Fibroblast of skin of left quadriceps (primary cell): ENCODE measurements at places on chromosomes 2 and 18.

- no peak for DNase-seq
Measured at GRCh38 chr2:120465012-120465700, 119.2 kb downstream of the INHBB start.

DNA sequence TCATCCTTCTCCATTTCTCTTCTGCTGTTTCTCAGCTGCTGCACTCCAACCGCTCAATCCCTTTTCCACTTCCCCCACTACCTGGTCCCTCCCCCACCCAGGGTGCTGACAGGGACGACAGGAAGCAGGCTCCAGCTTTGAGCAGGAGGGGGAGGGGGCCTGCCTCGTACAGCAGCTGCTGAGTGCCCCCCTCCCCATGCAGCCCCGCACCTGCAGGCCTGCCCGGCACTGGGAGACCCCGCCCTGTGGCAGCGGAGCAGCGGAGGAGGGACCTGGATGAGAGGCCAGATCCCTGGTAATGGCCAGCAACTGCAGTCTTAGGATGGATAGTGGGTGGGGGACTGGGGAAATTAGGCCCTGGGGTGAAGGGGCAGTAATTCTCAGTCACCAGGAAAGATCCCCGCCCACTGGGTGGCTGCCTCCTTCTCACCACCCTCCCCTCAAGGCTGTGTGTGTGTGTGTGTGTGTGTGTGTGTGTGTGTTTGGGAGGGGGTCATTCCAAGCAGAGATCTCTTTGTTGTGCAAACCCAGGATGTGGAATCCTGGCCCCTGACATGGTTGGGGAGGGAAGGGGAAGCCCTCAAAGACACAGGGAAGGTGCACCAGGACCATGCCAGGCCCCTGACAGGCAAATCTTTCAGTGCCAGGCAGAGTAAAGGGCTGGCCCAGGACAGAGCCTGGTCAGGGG lies 6.8 kb upstream of the CRYBA2 start:
- DNase-seq: no peak

DNA sequence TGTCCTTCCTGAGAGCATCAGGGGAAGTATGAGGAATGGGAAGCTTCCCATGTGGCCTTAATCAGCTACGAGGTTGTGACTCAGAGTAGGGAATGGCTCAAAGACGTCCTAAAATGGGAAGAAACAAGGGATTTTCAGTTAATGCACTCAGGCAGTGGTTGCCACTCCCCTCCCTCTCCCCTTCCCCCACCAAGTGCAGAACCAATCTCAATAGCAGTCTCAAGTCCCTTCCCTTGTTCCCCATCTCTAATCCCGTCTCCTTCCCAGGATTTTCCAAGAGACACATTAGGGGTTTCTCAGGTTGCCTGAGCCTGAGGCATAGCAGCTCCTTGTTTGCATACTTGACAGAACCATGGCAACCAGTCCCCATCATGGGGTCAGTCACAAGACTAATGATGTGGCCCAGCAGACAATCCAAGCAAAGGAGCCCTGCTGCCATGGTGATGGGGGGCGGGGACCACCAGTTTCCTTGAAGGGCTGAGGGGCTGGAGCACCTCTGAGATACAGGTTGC lies 18.2 kb upstream of the RESP18 start:
- DNase-seq: peak; percentile 90

DNA sequence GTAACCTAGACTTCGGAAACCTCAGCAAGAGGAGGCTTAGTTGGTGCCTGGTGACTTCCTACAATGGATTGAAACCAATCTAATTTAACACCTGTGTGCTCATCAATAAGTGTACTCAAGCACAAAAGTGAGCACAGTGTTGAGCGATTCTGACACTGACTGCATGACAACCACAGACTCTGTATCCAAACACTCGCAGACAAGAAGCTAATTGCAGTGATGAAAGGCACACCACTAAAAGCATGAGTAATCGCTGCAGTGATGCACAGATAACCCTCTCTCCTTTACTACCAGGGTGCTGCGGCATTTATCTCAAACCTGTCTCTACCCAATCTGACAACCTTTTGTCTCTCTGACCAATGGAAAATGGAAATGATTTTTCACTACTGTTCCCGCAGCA lies 168.1 kb downstream of the AFF3 start:
- no peak for DNase-seq

- DNase-seq: no peak
Measured at GRCh38 chr2:235527806-235528469, 34.1 kb downstream of the AGAP1 start.

GRCh38 chr2:159012142-159012541 lies 43.7 kb downstream of the TANC1 start:
- DNase-seq: no peak

DNA sequence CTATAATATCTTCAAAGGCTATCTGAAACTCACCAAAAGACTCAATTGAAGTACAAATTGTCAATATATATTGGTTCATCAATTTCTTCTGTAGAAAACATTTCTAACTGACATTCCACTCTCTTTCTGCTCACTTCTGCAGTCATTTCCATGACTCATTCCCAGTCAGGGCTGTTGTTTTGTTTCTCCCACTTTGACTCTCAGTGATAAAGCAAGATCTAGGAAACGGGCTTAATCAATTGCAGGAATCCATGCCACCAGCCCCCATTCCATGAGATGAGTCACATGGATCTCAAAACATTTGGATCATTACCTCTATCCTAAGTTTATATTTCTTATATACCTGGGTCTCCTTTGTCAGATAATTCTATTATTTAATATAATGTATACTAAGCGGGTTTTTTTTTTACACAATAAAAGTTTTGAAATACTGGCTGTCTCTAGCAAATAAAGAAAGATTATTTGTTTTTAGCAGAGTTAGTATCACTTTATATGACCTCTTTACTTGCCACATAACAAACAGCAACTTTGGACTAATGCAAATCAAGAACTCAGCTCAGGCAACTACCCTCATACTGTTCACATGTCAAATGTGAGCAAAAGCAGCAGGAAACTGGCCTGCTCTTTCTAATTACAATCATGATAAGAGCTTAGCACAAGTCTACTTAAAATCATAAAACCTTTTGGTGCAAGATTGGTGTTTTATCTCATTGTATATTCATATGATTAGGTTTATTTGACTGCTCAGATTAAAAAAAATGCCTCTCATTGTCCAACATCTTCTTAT lies 251.1 kb upstream of the PIK3C3 start:
- peak; percentile 52 for DNase-seq

GRCh38 chr2:209076151-209076550 lies 347.7 kb upstream of the MAP2 start:
- DNase-seq: no peak

DNA sequence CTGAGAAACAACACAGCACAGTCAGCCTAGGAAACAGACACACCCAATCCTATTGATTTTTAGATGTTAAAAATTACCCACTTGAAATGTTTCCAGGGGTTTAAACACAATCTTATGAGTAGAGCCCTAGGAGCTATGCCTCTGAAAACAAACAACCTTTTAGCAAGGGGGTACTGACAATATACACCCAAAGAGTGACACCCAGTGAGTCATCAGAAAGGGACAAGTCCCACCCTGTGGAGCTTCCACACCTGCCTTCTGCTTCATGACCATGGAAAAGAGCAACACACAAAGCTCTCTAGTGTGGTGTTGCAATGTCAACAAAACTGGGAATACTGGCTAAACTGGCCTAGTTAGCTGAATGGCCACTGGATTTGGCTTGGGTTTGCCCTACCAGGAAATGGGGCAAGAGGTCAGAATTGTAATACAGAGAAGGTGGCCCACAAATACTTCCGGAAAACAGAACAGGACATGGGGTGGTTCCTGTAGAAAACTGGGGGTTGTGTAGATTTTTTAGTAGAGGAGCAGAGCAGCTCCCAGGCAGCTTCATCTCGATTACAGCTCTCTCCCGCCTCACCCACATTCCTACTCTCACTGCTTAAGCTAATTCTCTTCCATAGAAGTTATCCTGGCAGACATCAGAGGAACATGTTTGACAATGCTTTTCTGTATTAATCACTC lies 98.2 kb downstream of the GAREM1 start:
- no peak for DNase-seq

- DNase-seq: no peak
Measured at GRCh38 chr2:209125291-209125690, 298.6 kb upstream of the MAP2 start.

DNA sequence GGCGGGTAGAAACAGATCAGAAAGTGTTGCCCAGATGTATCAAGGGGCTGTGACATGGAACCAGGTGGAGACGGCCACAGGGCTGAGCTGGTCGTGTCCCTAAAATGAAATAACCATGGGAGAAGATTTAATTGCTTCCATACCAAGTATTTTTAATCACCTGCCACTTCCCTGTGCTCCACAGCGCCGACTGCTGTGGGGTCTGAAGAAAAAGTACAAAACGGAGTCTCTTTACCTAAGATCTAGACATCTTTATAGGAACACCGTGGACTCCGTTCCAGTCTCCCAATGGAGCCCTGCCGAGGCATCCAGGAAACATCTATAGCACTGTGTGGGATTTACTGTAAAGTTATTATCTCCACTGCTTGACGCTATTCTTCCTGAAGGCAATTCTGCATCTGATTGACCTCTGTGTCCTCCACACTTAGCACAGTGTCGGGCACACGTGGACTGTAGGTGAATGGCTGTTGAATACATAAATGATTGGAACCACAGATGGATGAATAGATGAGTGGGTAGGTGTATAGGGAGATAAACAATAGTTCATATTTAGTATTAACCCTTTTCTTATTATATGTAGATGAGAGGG lies 21.6 kb upstream of the GYPC start:
- no peak for DNase-seq

GRCh38 chr2:16100006-16100405 lies 159.7 kb downstream of the MYCN start:
- DNase-seq: no peak

DNA sequence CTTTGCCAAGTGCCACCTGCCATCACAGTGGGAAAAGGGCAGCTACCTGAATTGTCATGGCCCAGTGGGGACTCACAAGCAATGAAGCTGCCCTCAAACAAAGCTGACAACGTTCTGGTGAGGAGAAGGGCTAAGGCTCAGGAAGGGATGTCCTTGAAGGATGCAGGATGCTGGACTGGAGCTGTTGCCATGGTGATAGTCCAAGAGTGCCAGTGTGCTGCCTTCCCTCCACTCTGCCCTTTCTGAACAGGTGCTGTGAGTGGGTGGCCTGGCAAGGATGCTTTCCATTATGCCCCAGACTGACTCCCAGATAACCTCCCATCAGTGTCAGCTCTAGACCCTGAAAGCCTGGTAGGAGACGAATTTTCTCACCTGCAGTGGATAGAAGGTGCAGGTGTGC lies 137.8 kb upstream of the GYPC start:
- DNase-seq: no peak

DNA sequence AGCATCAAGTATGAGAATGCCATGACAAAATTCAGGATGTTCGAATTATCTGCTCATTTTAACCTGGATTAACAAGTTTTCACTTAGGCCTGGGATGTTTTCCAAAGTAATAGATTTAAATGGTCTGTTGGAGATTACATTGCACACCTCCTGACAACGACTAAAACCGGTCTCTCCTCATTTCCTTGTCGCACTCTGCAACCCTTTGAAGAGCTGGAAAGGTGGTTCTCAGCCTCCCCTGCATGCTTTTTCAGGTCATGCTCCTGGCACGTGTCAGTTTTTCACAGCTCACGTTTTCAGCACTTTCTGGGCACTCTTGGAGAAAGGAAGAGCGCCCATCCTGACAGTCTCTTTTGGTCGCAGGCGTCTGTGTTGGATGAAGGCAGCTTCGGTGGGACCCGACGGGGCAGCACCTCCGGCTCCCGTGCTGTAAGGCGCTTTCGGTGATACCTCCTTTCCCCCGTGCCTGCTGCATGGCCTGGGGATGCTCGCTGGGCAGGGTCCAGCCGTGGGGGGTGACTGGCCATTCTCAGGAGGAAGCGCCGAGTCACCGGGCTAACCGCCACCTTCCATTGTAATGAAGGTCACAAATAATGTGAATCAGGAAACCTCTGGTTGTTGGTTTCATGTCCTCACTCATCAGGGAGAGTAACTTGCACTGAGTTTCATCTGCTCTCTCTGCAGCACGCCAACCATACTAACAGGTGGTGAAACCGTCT lies 63.5 kb upstream of the RBM44 start:
- DNase-seq: no peak

DNA sequence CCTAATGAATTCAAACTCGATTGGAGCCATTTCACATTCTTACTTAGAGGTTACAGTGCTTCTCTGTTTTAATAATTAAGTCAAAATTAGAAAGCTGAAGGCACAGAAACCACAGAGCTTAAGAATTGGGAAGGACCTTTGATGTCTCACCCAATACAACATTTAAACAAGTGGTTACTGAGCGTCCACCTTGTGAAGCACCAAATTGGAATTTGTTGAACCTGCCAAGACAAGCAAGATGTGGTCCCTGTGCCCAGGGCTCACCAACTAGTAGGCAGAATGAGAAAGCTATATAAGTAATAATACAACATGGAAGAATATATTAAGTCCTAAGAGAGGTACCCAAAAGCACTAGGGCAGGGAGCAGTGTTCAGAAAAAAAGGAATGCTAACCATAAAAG lies 64.5 kb upstream of the NPAS2 start:
- no peak for DNase-seq

- DNase-seq: no peak
Measured at GRCh38 chr2:160790738-160791137, 297.1 kb upstream of the RBMS1 start.

GRCh38 chr2:151161821-151162551 lies 99.7 kb downstream of the RBM43 start:
- peak; percentile 39 for DNase-seq

GRCh38 chr18:56741685-56742084 lies 90.5 kb downstream of the WDR7 start:
- no peak for DNase-seq

DNA sequence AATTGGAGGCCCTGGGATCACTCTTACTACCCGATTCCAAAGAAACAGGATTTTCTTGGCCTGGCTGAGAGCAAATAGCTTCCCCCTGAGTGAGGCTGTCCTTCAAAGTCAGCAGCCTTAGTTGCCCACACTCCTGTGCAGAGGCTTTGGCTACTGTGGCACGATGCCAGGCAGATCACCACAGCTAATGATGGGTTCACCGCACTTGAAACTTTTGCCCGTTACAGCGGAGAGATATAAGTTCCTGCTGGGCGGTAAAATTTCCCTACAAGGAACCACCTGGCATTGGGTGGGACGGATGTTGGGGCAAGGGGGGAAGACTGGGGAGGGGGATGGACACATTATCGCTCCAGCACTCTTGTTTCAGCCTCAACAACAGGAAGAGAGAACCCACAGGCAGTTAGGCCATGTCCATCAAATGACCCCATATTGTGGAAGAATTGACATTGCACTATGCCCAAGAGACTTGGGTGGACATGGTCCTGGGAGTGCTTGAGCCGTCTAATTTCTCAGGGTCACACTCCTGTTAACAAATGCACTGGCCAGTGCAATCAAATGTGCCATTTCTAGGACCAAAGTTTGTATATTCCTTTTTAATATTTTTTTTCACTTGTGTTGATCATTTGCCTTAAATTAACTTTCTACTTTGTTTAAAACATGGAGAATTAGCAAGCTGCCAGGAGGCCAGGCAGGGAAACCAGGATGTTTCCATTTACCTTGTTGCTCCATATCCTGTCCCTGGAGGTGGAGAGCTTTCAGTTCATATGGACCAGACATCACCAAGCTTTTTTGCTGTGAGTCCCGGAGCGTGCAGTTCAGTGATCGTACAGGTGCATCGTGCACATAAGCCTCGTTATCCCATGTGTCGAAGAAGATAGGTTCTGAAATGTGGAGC lies 4.4 kb downstream of the IL1B start:
- no peak for DNase-seq
